Stimulated activated CD8-positive, alpha-beta memory T cell treated with anti-CD3 and anti-CD28 coated beads, Interleukin-7, amount 100 ng/mL, for 1 hour (primary cell): ENCODE measurements at places on chromosomes 6 and 20.

DNA sequence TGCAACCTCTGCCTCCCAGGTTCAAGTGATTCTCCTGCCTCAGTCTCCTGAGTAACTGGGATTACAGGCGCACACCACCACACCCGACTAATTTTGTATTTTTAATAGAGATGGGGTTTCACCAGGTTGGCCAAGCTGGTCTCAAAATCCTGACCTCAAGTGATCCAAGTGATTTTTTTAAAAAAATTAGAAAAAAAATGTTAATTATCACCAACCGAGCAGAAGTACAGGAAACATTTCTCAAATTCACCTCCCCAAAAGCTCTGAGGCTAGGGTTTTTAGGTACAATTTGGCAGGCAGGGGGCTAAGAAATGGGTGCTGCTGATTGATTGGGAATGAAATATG is 14.9 kb upstream of the SLC22A16 start:
- DNase-seq = no peak

- DNase-seq = no peak
Observed at GRCh38 chr20:8400486-8400885, 268.4 kb downstream of the PLCB1 start.

DNA sequence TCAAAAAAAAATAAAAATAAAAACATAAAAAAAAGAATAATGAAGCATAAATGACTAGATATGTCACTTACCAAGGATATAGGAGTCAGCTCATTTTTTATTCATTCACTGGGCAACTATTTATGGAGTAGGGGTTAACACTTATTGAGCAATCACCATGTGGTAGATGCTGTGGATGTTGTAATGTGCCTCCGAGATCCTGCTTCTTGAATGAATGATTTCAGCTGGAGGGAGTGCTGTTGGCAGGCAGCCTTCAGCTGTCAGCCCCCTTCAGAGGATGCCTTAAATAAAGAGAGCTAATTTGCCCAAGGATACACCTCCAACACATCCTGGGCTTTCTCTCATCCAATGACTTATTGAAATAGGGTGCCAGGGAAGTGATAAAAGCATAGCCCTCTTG is 229.5 kb upstream of the DTNBP1 start:
- DNase-seq = no peak

GRCh38 chr20:47088335-47088734 is 193.7 kb downstream of the EYA2 start:
- no peak for DNase-seq

GRCh38 chr6:138331984-138332383 is 45.7 kb upstream of the SMIM28 start:
- no peak for DNase-seq

GRCh38 chr20:4113615-4114603 is 98.6 kb upstream of the RNF24 start:
- DNase-seq = no peak

DNA sequence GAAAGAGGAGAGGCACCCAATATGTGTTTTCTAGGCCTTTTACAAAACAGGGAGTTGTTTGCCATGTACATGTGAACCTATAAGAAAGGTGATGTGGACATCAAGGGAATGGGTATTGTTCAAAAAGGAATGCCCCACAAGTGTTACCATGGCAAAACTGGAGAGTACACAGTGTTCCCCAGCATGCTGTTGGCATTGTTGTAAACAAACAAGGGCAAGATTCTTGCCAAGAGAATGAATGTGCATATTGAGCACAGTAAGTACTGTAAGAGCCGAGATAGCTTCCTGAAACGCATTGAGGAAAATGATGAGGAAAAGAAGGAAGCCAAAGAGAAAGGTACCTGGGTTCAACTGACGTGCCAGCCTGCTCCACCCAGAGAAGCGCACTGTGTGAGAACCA is 13.1 kb downstream of the QRSL1 start:
- DNase-seq = no peak

DNA sequence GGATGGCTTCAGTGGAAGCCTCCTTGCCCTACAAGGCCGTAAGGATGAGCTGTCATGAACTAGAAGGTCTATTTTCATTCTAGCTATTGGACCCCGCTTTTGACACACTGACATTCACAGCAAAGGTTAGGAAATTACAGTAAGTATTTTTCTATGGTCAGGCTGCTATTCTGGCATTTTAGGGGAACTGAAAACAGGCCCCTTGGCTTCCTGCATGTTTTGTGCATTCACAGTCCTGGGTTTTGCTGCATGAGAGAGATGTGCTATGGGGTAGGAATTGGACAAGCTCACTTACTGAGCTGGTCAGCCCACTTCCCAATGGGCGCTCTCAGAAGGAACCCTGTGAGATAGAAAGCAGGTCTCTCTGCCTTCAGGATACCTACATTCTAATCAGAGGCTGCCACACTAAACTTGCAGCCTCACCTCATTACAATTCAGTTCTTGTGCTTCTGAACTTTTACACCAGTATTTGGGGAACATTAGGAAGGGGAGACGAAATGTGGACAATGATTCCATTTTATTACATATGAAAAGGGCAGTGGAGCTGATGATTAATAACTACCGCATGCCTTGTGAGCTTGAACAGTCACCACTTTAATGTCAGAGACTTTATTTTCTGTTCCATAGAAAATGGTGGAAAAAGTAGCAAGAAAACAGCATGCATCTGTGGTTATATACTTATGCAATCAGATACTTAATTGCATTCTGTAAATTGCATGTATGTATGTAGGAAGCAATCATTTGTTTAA is 86.6 kb upstream of the TAB2 start:
- no peak for DNase-seq

DNA sequence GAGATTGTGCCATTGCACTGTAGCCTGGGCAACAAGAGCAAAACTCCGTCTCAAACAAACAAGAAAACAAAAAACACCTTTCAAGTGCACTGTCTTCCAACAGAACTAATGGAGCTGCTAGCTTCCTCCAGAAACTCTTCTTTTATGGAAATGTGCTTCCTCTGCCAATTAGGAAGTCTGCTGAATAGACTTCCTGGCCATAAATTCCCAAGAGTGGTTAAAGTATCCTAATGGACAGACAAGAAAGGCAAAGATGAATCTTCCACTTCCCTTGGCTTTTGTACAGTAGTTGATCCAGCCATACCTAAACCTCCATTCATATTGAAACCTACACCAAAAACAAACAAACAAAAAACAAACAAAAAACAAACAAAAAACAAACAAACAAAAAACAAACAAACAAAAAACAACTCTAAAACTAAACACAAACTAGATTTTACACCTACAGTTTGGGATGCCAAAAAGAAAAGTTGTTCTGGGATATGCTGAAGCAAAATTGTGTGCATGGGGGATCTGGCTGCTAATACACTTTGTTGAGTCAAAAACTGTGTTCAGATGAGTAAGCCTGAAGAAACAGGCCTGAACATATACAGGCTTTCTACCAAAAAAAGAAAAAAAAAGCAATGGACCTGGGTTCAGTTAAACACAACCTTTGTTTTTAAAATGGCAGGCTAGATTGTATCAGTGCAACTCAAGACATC is 59.8 kb upstream of the CARMIL1 start:
- DNase-seq = no peak

DNA sequence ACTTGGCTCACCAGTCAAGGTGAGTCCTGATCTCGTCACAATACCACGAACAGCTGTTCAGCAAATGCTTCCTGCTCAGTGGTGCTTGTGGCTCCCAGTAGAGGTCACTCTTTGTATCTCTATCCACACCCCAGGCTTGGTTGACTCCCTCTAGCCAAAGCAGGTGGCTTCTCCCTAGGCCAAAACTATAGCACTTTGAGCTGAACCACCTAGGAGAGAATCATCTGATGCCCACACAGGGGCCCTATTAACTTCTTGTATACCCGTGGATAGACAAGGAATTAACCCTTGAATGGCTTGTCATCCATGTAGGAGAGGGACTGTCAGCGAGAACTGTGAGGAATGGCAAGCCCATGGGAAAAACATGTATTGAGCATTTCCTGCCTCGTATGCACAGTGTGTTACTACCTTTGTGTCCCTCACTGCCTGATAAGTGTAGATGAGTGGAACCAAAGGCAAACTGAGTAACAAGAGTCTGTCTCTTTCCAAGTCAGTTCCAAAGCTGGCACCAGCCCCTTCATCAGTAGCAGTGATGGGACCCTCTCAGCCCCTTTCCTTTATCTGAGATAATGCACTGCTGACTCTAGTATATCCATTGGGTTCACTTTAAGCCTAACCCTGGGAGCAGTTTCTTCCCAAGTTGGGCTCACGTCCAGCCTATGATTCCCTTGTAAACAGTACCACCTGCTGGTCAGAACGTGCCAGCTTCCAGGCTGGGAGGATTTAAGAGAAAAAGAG is 42.5 kb downstream of the EIF2S2 start:
- no peak for DNase-seq

DNA sequence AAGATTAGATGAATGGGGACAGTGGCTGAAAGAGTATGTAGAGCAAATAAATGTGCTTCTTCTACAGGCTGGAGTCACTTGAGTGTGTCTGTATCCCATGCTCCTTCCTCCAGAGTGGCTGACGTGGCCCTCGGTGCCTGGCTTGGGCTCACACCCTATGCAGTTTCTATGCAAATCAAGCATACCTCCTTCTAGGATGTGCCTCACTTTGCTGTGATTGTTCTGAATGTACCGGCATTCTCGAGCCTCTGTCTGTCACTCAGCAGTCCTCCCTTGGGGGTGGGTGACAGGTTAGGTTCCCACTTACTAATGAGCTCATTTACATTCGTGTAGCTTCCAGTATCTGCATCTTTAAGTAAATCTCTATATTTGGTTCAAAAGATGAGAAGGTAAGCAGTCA is 55.1 kb upstream of the HDDC2 start:
- no peak for DNase-seq

- DNase-seq = no peak
Observed at GRCh38 chr6:140256248-140256647, 881.8 kb upstream of the CITED2 start.

DNA sequence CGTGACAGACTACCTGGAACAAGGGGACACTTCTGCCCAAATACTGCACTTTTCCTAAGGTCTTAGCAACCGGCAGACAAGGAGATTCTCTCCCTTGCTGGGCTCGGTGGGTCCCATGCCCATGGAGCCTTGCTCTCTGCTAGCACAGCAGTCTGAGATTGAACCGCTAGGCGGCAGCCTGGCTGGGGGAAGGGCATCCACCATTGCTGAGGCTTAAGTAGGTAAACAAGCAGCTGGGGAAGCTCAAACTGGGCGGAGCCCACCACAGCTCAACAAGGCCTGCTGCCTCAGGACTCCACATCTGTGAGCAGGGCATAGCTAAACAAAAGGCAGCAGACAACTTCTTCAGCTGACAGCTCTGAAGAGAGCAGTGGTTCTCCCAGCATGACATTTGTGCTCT is 87.8 kb upstream of the ASCC3 start:
- no peak for DNase-seq

DNA sequence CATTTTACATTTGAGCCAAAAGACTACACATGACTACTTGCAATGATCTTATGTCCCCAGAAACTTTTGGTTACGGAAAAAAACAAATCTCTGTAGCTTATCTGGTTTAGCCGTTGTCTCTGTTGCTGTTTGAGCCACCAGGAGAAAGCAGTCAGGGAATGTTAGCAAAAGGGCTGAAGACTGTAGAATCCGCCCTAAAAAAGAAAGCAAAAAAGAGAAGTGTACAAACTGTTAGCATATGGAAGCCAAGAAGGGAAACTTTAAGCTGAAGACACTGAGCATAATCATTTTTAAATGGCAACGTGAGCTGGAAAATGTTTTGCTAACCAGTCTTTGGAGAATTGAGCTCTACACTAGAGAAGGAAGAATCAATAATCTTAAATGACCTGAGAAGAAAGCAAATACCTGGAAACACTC is 69.9 kb upstream of the MYLIP start:
- no peak for DNase-seq

DNA sequence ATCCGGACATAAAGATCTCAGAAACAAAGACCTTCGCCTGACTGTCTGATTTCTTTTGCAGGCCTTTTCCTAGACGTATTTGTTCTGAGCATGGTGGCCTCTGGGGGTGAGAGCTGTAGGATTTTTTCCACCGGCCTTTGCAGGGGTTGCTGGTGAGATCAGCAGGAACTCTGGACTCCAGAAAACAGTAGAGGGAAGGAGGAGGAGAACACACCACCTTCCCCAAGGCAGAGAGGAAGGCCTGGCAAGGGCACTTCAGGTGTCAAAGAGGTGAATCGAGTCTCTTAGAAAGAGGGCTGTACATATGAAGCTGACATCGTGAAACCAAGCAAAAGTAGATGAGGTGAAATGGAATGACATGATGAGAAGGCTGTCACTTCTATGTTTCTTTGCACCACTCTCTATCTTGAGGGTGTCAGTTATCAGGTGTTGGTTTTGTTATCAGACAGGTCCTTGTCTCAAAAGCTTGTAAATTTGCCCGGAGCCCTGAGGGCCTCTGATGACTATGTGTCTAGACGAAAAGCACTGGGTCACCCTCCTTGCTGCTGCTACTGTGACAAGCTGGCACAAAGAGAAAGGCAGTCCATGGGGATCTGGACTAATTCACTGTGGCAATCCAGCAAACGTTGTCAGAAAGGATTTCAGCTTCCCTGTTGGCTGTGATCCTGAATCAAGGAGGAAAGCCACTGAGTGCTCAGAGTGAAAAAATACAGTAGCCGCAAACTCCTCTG is 91.3 kb upstream of the MAP3K7 start:
- DNase-seq = no peak

GRCh38 chr20:58742668-58743566 is 50.3 kb downstream of the NPEPL1 start:
- no peak for DNase-seq

- no peak for DNase-seq
Observed at GRCh38 chr6:166433096-166433495, 50.4 kb upstream of the MPC1 start.
